ENCODE measurements at places on chromosomes 2 and 18. TPM values are rescaled to one million over a fixed set of nuclear protein-coding genes. Genes with fewer than 3 reads are reported as not detected.

The EFEMP1 gene
- total RNA-seq = 647 TPM

The CTIF gene
- 94.0 TPM for total RNA-seq

The SERPINB2 gene
- 210 TPM for total RNA-seq

The RASGRP3 gene
- 42.2 TPM for total RNA-seq

The SKA1 gene
- total RNA-seq = not detected

The REG1B gene
- total RNA-seq = not detected

The CD8B gene
- 1.8 TPM for total RNA-seq

The SLC9A4 gene
- total RNA-seq = not detected

The ANKRD30B gene
- total RNA-seq = not detected

The CRYGA gene
- total RNA-seq = not detected

Data from omental fat pad (tissue), 4 donors.